ENCODE measurements at places on chromosomes 1 and 21.

- DNase-seq, result no peak
Observed at GRCh38 chr1:59007820-59008598, 224.2 kb upstream of the JUN start.

GRCh38 chr1:154747740-154748404, 122.2 kb downstream of the KCNN3 start:
- DNase-seq, result peak; percentile 42

- no peak for DNase-seq
Observed at GRCh38 chr1:248793592-248793991, 32.1 kb downstream of the SH3BP5L start.

DNA sequence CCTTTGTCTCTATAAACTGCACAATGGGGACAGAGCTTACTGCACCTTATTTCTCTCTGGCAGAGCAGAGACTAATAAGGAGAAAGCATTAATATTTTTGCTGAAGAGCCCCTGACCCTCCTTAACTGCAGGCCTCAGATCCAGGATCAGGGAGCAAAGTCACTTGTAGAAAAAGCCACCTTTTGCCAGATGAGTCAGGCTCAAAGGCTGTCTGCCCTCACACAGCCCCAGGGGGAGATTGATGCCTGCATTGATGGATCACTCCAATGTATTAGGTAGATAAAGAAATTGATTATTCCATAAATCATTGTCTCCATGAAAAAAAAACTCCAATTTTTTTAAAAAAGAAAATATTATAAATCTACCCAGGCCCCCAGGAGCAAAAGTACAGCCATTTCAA, 15.8 kb downstream of the GRIK3 start:
- DNase-seq, result no peak

- DNase-seq, result no peak
Observed at GRCh38 chr1:91129017-91129416, 107.2 kb upstream of the ZNF644 start.

Measured in activated CD4-positive, CD25-positive, alpha-beta regulatory T cell treated with anti-CD3 and anti-CD28 coated beads, Interleukin-2, amount 50 U/mL, for 72 hours (primary cell).